HuH-7 (cell line): ENCODE measurements at places on chromosomes 3 and 15.

GRCh38 chr15:39499681-39500080 lies 81.2 kb upstream of the THBS1 start:
- no peak for DNase-seq

DNA sequence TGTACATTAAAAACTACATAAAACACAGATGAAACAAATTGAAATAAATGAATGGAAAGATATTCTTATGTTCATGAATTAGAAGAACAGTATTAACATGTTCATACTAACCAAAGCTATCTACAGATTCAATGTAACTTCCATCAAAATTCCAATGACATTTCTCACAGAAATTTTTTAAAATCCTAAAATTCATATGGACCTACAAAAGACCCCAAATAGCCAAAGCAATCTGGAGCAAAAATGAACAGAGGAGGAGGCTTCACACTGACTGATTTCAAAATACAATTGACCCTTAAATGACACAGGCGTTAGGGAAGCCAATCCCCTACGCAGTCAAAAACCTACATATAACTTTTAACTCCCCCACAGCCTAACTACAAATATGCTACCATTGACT lies 39.4 kb downstream of the KPNA1 start:
- no peak for DNase-seq

DNA sequence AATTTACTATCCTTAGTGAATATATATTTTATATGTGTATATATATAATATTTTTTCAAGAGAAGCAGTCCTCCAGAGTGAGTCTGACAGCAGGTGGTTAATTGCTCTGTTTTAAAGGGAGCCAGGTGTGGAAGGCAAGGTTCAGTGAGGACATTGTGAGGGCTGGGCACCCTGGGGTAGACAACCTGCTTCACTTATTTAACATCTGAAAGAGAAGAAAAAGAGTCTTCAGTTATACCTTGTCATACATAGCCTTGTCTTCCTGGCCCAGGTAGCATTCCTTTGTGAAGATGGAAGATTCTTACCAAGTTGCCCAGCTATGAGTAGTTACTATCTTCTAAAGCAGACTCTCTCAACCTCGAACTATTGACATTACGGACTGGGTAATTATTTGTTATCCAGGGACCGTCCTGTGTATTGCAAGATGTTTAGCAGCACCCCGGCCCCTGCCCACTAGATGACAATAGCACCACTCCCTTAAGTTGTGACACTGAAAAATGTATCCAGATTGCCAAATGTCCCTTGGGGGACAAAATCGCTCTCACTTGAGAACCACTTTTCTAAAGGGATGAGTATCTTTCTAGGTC lies 336.0 kb upstream of the TRIM42 start:
- DNase-seq, result no peak

- no peak for DNase-seq
Measured at GRCh38 chr15:40347559-40348473, 3.0 kb upstream of the PHGR1 start.

DNA sequence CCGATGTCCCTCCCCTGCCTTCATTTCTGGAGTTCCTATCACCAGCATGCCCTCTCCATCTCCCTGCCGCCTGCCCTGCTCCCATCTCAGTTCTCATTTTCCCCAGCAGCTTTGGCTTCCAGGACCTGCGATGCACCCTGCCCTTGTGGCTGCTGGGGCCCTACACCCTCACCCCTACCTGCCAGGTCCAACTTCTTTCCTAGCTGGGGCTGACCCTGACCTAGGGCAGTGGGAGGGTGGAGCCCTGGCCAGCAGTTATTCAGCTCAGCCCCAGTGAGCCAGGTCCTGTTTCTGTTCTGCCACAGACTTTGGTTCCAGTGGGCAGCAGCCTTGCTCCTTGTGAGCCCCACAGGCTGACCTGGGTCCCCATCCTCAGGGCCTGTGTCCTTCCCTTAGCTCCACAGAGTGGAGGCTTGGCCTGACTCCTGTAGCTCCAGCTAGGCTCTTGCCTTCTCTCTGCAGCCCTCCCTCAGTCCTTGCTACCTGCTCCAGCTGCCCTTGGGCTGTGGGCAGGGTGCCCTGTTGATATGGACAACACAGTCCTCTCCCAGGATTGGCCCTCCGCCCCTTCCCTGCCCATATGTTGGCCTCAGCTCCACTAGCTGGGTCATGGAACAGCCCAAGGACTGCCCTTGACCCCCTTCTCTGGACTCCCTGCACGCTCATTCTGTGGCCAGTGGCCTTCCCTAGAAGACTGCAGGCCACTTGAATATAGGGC lies 34.7 kb upstream of the PDE8A start:
- DNase-seq, result no peak

DNA sequence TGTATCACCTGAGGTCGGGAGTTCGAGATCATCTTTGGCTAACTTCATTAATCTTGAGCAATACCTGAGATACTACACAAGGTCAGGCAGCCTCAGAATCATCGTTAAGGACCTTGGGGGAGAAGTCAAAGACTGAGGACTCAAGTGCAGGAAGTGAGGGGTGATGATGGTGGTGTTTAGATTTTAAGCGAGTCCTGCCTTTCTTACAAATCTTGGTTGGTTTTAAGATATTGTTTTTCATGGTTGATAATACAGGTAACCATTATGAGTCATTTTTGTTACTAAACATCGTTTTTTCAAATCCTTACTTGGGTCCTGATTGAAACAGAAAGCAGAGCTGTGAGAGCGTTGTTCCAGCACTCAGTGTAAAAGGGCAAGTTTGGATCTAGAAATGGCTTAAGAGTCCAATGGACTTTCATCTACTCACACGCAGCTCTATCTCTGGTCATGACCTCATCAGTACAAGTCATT lies 4.1 kb downstream of the RASGRP1 start:
- no peak for DNase-seq

- no peak for DNase-seq
Measured at GRCh38 chr3:56303487-56303886, 164.8 kb downstream of the ERC2 start.

GRCh38 chr3:16264174-16264707 lies 502 bp downstream of the DPH3 start:
- no peak for DNase-seq

- DNase-seq, result no peak
Measured at GRCh38 chr3:128799653-128800052, 73.7 kb downstream of the RAB7A start.

- DNase-seq, result no peak
Measured at GRCh38 chr15:29936353-29937049, 114.2 kb upstream of the TJP1 start.

DNA sequence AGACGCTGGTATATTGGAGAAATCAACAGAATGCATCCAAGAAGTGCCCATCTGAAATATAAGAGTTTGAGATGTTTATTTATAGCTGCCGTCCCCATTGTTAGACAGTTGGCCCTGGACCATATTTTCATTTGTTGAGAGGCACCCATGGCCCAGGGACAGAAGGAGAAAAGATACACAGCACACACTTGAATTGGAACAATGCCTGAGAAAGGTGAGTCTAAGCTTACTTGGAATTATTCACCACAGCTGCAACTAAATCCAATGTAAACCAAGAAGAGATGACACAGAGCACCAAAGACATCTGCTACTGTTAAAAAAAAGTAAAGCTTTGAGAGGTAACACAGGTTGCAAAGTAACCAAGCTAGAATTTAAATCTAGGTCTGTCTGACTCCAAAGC lies 525.5 kb upstream of the NAALADL2 start:
- DNase-seq, result no peak

DNA sequence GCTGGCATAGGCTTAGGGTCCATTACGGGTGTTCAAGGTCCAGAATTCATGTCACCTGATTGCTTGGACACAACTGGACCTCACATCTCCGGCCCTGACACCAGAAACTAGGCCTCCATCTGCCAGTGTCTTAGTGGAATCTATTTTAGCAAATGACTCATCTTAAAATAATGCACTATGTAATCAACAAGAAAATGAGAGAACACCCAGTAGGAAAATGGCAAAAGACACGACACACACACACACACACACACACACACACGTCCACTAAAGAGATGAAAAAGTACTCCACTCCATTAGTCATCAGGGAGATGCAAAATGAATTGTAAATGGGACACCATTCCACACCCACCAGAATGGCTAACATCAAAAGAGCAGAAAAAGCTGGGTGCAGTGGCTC lies 11.2 kb downstream of the APBA2 start:
- DNase-seq, result no peak

DNA sequence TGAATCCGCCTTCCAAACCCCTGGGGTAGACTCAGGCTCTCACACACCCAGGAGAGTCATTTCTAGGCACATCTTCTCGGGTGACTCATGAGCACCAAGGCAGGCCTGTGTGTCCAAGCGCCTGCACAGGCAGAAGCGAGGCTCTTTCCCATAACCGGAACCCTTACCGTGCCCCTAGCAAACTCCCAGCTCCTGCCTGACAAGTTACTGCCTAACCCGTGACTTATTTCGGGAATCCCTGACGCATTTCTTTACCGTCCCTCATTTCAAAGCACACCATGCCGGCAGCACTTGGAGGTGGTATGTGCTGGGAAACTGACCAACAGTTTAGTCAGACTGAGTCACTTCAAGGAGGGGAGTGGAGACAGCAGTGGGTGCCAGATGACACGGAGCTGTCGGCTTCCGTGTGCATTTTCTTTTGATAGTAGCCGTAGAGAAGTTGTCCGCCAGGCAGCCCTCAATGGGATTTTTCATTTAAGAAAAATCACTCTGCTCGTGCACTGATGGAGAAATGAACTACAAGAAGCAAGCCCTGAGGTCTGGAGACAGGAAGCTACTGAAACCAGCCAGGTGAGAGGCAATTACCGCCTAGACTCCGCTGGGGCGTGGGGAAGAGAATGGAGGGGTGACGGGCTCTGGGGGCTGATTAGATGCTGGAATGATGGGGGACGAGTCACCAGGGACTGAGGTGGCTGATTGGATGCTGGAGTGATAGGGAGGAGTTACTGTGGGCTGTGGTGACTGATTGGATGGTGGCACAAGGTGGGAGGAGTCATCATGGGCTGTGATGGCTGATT lies 17.3 kb upstream of the HRH1 start:
- DNase-seq, result no peak

DNA sequence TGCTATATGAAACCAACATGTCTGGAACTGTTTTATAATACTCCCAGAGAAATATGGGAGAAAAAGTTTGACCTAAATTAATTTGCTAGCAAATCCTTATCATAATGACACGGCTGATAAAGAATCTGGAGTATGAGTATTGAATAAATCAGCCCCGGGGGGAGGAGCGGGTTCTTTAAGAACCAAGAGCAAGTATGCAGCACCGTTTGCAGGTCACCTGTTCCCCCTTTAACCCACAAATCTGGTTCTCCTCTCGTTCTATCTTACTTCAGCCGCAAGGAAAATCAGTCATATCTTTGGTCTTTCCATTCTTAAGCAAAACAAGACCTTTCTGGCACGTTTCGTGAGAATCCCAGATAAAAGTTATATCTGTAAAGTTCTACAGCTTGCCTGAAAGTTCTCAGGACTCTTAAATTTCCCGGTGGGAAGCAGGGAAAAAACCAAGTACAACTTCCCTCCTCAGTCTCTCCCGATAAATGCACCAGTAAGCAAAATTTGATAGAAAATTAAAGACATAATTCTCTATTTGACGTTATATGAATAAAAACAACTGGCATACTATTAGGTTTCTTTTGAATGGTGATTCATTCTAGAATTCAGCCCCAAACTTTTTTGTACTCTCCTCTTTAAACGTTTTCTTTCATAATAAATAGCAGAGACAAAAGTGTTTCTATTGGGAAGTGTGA lies 348.6 kb downstream of the ZBBX start:
- DNase-seq, result no peak

GRCh38 chr3:138331143-138331894 lies 1.7 kb upstream of the NME9 start:
- no peak for DNase-seq

DNA sequence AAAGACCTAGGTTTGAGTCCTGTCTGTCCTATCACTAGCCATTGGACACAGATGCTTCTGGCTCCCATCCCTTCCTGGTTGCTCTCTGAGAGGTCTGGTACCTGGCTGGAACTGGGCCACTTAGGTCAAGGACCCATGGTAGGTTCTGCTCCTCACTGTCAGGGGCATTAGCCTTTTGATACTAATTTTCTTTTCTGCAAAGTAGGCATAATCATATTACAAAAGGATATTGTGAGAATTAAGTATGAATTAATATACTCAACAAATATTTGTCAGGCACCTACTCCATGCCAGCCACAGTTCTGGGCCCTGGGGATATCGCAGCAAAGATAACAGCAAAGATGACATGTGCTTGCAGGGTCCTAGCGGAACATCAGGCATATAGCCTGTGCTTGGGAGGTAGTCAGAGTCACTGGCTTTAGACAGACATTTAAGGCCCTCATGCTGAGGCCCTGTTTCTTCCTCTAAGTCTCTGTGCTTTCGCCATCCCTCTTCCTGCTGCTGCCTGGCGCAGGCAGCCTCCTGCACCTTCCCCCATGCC lies 25.6 kb upstream of the LCTL start:
- no peak for DNase-seq

DNA sequence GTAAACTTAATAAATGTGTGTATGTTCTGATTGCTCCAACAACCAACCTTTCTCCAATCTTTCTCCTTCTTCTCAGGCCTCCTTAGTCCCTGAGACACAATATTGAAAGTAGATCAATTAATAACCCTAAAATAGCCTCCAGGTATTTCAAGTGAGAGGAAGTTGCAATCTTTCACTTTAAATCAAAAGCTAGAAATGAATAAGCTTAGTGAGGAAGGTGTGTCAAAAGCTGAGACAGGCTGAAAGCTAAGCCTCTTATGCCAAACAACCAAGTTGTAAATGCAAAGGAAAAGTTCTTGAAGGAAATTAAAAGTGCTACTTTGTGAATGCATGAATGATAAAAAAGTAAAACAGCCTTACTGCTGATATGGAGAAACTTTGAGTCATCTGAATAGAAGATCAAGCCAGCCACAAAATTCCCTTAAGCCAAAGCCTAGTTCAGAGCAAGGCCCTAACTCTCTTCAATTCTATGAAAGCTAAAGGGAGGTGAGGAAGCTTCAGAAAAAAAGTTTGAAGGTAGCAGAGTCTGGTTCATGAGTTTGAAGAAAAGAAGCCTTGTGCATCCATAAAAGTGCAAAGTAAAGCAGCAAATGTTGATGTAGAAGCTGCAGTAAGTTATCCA lies 38.6 kb downstream of the CCDC80 start:
- DNase-seq, result no peak

DNA sequence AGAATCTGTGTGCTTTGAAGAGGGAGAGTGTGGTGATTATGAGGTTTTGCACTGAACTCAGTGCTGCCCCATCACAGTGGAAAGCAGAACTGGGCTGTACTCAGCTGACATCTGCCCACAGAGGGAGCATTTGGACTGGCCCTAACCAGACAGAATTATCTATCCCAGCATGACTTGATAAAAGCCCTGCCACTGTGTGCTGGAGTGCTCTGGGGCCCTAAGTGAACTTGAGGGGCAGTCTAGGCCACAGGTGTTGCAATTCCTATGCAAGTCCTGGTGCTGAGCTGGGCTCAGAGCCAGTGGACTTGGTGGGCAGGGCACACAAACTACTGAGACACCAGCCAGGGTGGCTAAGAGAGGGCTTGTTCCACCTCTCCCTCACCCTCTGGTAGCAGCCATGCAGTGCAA lies 269.2 kb upstream of the CTNNB1 start:
- DNase-seq, result no peak

- DNase-seq, result no peak
Measured at GRCh38 chr15:40918799-40919392, 10.2 kb upstream of the DLL4 start.
